HS-5 (cell line): ENCODE measurements at places on chromosomes 13 and 19.

GRCh38 chr19:49524812-49525455 is 2.9 kb upstream of the RCN3 start:
- DNase-seq = no peak

GRCh38 chr19:49879243-49879963 is 1.9 kb downstream of the TBC1D17 start:
- DNase-seq = no peak

DNA sequence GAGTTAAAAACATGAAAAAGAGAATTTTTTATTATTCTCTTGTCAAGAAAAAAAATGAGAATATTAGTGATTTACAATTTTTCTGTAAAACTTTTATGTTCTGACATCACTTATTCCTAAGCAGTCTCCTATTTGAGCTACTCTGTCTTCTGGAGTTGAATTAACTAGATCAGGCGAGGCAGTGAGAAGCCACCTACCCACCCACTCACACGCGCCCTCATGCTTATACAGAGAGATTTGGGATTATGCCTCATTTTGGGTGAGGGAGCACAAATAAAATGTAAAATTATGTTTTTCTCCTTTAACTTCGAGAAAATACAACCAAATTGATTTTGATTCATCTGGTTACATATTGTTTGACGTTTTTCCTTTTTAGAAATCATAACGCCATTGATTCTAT is 424.5 kb downstream of the ITGBL1 start:
- DNase-seq = no peak

DNA sequence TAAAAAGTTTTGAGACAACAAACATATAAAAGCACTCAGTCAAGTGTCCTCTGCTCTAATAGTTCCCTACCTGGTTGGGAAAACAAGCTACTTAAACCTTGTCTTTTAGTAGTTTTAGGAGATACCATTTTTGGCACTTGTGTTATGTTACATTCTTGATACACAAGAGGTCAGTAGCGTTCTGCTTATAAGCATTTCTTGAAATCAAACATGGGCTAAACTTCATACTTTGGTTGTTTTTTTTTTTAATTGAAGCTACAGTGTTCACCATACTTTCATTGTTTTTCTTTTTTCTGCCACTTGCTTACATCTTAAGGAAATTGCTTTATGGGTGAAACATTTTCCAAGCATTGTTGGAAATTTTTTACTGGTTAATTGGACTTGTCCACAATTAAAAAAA is 12.9 kb downstream of the NHLRC3 start:
- DNase-seq = no peak

DNA sequence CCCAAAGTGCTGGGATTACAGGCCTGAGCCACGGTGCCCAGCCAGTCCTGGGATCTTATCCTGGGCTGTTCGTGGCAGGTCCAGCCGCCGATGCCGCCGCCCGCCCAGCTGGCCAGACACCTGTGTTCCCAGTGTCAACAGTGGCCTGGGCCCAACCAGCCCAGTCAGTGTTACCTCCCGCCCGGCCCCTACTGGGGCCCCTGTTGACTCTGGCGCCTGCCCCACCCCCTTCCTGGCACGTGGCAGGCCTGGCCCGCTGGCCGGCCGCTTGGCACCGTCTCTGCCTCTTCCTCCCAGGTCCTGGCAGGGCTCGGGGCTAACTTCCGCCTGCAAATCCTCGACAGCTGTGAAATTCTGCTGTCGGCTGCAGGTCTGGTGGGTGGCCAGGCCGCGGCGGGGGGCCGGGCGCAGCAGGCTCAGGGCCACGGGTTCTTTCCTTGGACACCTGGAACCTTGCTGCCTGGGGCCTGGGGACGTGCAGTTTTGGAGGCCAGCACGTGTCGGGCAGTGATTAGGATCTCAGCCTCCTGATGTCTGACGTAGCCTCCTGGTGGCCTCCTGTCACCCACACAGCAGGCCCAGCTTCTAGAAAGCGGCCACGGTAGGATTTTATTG is 9.1 kb downstream of the ARID3A start:
- DNase-seq = no peak

DNA sequence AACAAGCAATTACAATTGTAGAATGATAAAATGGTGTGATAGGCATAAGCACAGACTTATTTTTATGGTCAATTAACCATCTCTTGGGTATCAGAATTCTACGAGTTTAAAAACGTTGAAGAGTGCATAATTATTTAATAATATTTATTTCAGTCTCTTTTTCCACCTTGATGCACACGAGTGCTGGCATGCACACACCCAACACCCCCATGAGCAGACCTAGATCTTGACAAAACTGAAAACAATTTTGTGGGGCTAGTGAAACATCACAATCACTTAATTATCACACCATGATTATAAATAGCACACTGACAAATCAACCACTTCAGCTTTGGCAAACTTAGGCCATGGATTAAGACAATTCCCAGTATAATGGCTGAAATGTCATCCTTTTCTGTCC is 61.0 kb upstream of the RFC3 start:
- DNase-seq = no peak

- DNase-seq = no peak
Observed at GRCh38 chr13:106337096-106337850, 198.2 kb downstream of the EFNB2 start.

- no peak for DNase-seq
Observed at GRCh38 chr13:96837809-96838208, 156.5 kb downstream of the OXGR1 start.

DNA sequence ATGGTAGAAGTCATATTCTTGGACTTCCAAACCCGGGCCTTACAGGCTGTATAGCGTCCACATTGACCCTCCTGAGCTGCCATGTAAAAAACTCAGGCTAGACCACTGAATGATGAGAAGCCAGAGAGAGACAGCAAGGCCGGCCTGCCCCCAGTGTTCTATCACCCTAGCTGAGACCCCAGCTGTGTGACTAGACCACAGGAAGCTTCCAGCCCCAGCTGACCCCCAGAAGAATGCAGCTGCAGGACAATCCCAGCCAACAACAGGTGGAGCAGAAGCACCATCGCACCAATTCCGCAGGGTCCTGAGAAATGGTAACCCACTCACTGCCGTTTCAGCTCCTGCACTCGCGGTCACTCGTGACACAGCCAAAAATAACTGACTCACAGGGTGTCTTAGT is 2.9 kb upstream of the ATP11A start:
- no peak for DNase-seq

DNA sequence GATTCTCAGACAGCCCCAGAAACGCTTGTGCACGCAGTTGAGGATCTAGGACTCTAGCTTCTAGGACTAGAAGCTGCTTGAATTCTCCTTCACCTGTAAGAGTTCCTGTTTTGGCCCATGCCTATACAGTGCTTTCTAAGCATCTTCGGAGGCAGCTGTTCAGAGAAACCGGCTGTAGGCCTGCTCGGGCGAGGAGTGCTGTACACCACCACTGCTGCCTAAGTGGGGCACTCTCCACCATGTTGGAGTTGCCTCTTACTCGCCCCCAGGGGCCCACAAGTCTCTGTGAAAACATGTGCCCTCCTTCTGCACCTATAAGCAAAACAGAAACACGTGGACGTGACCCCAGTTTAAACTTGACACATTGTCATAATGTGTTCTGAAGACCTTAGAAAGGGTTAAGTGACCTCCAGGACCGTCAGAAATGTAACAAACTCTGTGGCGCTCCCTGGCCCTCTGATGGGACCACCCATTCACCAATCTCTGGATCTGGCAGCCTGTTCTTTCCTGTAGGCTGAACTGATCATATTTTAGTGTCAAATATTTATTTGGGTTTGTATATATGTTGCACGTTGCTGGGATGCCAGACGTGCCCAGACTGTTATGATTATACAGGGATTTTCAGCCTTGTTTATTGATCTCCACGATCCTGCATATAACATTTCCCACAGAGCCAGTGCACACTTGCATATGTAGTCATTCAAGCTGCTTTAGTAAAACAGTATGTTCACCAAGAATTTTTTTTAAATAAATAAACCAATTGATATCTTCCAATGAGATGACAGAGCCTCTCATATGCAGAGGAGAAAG is 60.8 kb downstream of the C13orf42 start:
- DNase-seq = no peak

DNA sequence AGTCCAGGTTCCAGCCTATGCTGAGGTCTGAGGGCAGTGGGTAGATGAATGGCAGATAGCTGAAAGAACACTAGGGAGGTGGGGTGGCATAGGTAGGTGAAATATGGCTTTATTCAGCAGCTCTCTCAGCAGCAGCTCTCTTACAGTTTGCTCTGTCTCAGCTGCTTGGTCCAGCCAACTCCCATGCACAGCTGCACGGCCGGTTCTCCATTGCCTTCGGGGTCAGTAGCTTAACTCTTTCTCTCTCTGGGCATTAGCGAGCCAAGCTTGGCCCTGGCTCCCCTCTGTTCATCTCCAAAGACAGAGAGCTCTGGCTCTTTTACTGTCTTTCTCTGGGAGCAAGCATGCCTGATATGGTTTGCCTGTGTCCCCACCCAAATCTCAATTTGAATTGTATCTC is 151.9 kb downstream of the MYO16 start:
- DNase-seq = no peak

DNA sequence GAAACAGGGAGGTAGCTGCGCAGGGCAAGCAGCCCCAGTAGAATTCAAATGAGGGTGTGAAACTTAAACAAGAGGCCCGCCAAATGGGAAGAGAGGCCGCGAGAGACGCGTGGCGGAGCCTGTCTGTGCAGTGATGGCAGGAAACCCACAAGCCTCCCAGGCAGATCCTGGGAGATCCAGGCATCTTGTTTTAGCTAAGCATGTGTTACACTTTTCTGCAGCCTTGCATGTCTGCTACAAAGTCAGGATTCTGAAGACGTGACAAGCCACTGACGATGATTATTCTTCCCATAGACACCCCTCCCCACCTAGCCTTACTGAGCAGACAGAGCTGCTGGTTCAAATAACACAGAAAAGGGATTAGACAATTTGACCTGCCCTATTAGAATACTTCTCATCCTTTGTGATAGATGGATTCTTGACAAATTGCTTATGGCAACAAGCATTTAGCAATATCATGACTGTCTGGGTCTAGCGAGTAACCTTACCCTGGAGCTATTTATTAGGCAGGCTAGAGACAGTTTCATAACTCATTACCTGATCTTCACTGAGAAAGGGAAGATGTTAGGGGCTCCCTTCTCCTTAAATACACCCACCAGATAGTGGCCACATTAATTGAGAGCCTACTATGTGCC is 185.2 kb upstream of the IRS2 start:
- no peak for DNase-seq

GRCh38 chr19:53773999-53774398 is 50.1 kb downstream of the NLRP12 start:
- DNase-seq = no peak

GRCh38 chr13:32001154-32001768 is 30.3 kb upstream of the FRY start:
- DNase-seq = no peak

GRCh38 chr13:27374650-27375049 is 49.8 kb upstream of the GTF3A start:
- DNase-seq = no peak

DNA sequence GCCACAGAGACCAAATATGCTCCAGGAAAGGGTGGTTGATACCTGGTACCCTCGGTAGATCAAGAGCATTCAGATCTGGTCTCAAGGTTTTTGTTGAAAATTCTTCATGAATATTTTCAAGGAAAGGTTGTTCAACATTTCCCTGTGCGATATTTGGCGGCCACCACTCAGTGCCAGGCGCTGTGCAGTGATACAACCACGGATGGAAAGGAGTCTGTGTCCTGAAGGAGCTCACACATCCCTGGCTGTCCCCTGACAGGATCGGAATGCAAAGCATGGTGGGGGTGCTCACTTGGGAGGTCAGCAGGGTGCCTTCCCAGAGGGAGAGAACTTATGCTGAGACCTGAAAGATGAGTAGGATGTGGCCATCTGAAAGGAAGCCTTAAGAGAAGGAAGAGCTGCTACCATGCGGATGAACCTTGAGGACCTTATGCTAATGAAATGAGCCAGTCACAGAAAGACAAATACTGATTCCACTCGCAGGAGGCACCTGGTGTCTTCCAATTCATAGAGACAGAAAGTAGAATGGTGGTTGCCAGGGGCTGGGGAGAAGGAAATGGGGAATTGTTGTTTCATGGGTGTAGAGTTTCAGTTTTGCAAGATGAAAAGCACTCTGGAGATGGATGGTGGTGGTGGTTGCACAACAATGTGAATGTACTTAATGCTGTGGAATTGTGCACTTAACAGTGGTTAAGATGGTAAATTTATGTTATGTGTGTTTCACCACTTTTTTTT is 41.6 kb downstream of the HSPH1 start:
- DNase-seq = no peak

DNA sequence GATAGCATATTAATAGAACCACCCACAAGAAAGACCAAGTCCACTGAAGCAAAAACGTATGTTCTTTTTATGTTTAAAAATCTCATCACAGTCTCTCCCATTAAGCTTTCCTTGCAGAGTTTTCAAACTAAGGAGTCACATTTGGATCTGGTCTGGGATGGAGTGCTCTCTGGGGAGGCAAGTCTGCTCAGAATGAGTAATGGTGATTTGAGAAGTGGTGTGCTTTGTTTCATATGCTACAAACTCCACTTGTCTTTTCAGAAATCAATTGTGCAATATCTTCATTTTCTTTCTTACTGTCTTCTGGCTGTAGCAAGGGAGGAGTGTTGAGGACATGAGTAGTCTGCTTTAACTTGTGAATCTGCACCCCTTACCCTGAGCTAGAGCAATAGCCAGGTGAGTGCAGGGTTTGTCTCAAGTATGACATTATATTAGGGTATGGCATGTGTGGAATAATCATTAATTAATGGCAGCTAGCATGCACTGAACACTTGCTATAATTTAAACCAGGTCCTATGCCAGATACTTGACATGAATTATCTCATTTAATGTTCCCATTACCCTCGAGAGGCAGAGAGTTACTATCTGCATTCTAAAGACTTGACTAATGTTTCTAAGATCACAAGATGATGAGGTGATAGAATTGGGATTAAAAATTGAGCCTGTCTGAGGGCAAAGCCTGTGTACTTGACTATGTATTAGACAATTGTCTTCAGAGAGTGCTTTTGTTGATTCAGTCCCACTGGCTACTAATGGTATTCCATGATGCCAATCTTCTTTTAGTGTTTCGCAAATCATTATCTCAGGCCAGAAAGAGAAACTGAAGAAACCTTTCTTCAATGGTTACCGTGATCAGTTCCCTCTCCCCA is 171.8 kb downstream of the GPC6 start:
- DNase-seq = no peak
